Suprapubic skin (tissue), 4 donors: ENCODE measurements at places on chromosomes 7 and 10. TPM values are rescaled to one million over a fixed set of nuclear protein-coding genes. Genes with fewer than 3 reads are reported as not detected.

Gene SLC13A1
- total RNA-seq, result not detected

Gene IGFBP3
- total RNA-seq, result 120 TPM

Gene CREB5
- total RNA-seq, result 11.3 TPM

Gene HOXA1
- total RNA-seq, result 4.0 TPM

Gene CHN2
- total RNA-seq, result 3.6 TPM

Gene RPEL1
- total RNA-seq, result not detected

Gene SKIDA1
- 1.6 TPM for total RNA-seq

Gene TAS2R41
- total RNA-seq, result not detected

Gene EGFR
- 305 TPM for total RNA-seq

Gene ATOH7
- total RNA-seq, result not detected

Gene CHST12
- total RNA-seq, result 28.2 TPM

Gene CDK6
- total RNA-seq, result 71.8 TPM

Gene ZPBP
- total RNA-seq, result 0.49 TPM

Gene GDF2
- not detected for total RNA-seq

Gene MYO3A
- 5.2 TPM for total RNA-seq

Gene FEZF1
- not detected for total RNA-seq

Gene NAT16
- not detected for total RNA-seq

DNA sequence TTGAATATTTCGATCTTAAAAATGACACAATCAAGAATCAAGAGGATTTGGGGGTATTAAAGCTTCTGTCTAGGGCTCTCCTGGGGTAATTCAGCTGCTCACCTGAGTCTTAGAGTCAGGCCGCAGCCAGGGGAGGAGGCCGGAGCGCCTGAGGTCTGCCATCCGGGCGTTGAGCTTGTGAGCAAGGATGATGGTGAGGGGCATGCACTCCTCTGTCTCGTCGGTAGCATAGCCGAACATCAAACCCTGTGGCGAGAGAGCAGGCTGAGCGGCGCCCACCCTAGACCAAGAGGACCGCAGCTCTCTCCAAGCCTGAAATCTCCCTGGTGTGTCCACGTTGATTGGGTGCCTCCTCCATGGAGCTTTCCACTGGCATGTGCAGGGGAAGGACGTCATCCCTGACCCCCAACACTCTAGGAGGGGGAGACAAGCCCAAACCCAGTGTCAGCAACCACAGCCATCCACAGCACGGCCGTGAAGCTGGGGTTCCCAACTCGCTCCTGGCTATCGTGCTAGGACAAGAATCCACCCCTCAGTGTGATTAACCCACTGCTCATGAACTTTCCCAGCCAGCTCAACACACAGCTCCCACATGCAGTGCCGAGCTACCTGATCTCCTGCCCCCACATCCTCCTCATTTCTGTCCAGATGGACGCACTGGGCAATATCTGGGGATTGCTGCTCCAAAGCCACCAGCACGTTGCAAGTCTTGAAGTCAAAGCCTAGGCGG lies 9.2 kb downstream of the MAT1A start:
- DNase-seq, result no peak

DNA sequence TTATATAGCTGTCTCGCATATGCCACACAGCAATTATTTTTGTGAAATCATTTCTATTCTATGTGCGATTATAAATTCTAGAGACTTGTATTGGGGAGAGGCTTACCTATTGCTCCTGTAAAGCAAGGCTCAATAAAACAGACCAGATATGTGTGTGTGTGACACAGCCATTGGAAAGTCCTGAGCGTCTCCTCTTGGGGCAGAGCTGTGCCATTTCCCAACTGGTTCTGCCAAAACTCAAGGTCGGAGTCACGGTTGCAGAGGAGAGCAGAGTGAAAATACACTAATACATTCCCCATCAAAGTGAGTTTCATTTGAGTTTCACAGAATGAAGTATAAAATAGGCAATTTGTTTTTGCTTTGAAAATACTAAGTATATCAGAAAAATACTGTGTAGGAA lies 567.4 kb upstream of the FZD8 start:
- DNase-seq, result no peak

- DNase-seq, result no peak
Observed at GRCh38 chr10:99742254-99742653, 10.2 kb downstream of the CUTC start.

DNA sequence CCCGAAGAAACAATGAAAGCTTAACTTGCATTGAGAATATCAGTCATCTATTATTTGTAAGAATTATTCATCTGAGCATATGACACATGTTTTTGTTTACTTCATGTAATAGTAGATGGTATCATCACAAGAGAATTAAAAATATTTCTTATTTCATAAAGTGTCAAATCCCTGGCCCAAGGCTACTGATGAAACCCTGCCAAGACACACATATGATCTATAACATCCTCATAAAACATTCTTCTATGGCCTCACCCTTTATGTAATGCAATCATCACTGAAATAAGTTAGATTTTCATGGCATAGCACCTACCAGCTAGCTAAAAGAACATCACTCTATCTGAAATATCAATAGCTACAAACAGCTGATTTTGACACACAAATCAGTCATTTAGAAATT lies 385.6 kb upstream of the PHF14 start:
- DNase-seq, result no peak

DNA sequence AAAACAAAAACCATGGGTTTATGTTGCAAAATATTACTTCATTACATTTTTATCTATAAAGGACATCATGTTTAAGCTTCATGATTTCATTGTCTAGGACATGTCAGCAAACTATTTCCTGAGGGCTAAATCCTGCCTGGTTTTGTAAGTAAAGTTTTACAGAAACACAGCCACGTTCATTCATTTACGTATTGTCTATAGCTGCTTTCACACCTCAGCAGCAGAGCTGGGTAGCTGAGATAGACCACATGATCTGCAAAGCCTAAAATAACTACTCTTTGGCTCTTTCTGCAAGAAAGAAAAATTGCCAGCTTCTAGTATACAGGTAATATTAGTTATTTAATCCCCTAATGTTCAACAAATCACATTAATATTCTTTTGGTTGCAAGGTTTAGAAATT lies 12.7 kb upstream of the PIP4K2A start:
- no peak for DNase-seq

DNA sequence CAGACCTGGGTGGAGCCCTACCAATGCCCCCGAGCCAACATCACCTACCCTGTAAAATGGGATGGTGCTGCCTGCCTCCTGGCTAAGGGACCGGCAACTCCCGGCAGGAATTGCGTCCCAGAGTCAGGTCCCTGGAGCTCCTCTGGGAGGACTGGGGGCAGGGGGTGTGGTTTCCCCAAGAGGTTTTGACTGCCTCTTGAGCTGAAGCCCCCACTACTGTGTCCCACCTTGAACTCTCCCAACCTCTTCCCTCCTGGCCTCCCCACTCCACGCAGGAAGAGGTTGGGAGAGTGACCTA lies 1.3 kb downstream of the SH2B2 start:
- no peak for DNase-seq

GRCh38 chr7:86943447-86943846 lies 116.0 kb downstream of the ELAPOR2 start:
- no peak for DNase-seq

DNA sequence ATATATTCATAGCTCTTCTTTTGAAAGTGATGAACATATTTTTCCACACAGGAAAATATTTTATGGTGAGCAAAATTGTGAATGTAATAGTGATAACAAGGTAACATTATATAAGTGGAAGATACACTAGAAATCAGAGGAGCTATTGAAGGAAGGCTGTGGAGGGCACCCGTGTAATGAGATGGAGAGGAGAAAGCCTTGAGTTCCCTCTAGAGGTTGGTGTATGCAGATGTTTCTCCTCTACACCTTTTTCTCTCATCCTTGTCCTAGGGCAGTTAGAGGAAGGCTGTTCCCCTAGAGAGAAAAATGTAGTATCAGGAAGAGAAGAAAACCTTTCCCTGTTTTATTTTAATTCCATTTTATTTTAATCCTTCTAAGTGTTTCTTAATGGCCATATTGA lies 54.6 kb upstream of the NRG3 start:
- no peak for DNase-seq

DNA sequence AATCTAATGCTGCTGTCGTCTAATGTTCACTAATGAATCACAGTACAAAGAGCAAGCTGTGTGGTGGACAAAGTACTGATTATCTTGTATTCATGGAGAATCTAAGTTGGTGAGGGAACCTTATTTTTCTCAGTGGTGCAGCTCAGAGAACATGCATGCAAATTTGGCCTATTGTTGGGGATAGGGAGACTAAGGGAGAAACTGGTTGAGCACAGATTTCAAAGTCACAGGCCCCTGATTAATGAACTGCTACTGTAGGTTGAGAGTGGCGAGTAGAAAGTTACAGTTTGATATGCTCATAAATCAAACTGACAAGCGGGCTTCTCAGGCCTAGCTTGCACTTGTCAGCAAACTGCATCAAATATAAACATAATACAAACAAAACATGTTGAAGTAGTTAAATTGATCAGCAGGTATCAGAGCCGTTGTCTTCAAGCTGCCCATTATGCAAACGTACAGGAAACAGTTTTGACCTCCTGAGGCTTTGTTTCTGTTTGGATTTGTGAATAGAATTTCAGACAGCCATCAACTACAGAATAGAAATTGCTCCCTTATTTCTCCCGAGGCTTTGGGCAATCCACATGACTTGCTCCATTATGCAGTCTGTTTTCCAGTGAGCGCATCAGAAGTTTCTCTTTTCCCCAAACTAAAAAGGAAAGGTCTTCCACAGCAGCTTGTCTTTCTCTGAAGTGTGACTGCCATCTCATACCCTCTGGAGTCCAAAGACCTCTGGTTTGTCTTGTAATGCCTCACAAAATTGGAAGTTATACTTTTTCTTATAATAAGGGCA lies 215.8 kb downstream of the FOXP2 start:
- DNase-seq, result no peak

DNA sequence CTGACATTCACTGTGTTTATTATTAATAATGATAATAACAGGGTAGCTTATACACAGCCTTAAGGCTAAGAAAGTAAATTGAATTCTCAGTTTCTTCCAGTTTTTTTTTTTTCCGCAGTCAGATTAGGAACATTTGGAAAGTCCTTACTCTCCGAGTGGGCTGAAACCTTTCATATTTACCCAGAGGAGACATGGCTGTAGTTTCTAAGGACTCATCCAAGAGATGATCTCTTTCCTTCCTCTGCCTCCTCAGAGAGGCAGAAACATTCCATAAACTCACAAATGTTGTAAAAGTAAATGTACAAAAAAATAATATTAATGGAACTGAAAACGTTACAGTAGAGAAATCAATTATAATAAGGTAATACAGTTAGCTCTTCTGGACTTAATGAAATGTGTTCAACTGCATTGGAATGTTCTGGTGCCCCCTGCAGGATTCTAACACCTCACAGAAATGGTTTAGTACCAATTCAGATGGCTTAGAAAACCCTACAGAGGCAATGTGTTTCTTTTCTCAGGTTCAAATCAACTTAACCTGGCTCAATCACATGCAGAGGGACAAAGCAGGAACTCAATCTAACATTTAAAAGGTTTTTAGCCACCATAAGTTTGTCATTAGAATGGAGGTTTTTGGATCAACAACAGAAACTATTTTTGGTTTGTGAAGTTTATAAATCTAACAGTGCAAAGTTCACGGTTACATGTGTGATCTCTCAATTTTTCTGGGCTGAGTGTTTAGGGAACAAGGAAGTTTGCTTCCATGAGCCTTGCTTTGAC lies 71.7 kb downstream of the ICA1 start:
- no peak for DNase-seq

- peak; percentile 24 for DNase-seq
Observed at GRCh38 chr7:157554393-157555238, 217.8 kb downstream of the DNAJB6 start.

- DNase-seq, result no peak
Observed at GRCh38 chr10:51403521-51403920, 295.9 kb downstream of the CSTF2T start.

DNA sequence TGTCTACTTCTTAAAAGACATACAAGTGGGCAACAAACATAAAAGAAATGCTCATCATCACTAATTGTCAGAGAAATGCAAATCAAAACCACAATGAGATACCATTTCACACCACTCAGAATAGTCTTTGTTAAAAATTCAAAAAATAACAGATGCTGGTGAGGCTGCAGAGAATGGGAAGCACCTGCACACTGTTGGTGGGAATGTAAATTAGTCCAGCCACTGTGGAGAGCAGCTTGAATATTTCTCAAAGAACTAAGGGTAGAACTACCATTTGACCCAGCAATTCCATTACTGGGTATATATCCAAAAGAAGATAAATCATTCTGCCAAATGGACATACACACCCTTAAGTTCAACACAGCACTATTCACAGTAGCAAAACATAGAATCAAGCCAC lies 61.8 kb upstream of the STEAP1 start:
- no peak for DNase-seq

GRCh38 chr7:139112316-139112715 lies 2.8 kb upstream of the ZC3HAV1 start:
- DNase-seq, result no peak

DNA sequence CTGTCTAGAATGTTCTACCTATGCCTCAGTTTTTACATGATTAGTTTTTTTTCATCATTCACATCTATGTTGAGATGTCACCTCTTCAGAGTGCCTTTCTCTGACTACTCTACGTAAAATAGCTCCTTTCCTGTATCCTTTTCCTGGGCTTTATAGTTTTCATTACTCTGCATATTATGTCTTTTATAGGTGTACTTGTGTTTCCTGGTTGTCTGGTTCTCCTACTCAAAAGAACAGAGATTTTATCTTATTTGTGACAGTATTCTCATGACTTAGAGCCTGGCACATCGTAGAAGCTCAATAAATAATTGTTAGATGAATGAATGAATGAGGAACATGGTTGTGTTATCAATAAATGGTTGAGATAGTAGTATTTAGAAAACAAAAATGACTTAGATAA lies 17.9 kb downstream of the STEAP1 start:
- DNase-seq, result no peak

- no peak for DNase-seq
Observed at GRCh38 chr10:119702583-119702982, 23.3 kb upstream of the INPP5F start.

- no peak for DNase-seq
Observed at GRCh38 chr7:112362053-112362650, 88.1 kb upstream of the IFRD1 start.

DNA sequence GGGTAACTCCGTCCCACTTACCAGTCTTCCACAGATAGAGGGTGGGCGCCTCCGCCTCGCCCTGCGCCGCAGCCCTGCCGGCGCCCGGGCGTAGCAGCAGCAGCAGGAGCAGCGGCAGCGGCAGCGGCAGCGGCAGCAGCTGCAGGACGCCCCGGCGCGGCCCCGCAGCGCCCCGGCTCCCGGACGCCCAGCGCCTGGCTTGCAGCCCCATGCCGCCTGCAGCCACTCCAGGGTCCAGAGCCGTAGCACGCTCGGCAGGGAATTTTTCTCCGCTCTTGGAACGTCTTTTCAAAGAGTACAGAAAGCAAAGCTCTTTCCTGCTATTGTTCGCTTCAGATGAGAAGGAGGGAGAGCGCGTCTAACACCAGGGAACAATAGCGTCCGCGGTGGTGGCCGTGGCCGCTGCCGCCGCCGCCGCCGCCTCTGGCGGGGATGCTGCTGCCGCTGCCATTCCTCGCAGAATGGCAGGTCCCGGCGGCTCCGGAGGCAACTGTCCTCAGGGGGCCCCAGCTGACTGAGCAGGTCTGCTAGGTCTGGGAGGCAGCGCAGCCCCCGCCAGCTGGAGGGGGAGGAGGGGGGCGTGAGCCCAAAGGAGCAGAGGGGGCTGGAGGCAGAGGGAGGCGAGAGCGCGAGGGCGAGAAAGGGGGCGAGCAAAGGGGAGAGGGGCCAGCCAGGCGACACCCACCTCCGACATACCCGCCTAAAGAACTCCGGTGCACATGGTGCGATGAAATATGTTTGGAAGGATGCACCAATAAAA lies at the start of gene THSD7A:
Gene THSD7A, minus strand, starts transcription at position 463 of the 760 bp plus-strand sequence. Its CDS starts 252 bp downstream, at position 211.
- DNase-seq, result peak; percentile 60

- DNase-seq, result no peak
Observed at GRCh38 chr10:78752708-78753107, 316.1 kb upstream of the ZMIZ1 start.

GRCh38 chr10:14439451-14440259 lies 108.9 kb upstream of the FRMD4A start:
- DNase-seq, result no peak
